ENCODE measurements at places on chromosomes 16 and 17.
A peak's percentile ranks its signal among the peaks of the same experiment; 100 is the strongest.

- H3K27me3 ChIP-seq, result no peaks in the 10 kb centered on the region
- no peak overlapping the region for H3K4me3 ChIP-seq
- DNase-seq, result no peak
- H3K4me1 ChIP-seq, result peaks cover 18% of the 10 kb centered on the region
- no peak overlapping the region for H3K27ac ChIP-seq
Observed at GRCh38 chr16:88758227-88758943, 26.6 kb downstream of the PIEZO1 start.

GRCh38 chr16:28964072-28964471 lies 10.5 kb upstream of the SPNS1 start:
- peak overlapping the region; percentile 68 for H3K27ac ChIP-seq
- no peaks in the 10 kb centered on the region for H3K27me3 ChIP-seq
- H3K4me3 ChIP-seq, result no peak overlapping the region
- peaks cover 9% of the 10 kb centered on the region for H3K4me1 ChIP-seq

GRCh38 chr16:4017807-4018206 lies 98.4 kb downstream of the ADCY9 start:
- H3K27me3 ChIP-seq, result no peaks in the 10 kb centered on the region
- DNase-seq, result no peak
- H3K27ac ChIP-seq, result no peak overlapping the region
- peaks cover 45% of the 10 kb centered on the region for H3K4me1 ChIP-seq
- H3K4me3 ChIP-seq, result no peak overlapping the region

DNA sequence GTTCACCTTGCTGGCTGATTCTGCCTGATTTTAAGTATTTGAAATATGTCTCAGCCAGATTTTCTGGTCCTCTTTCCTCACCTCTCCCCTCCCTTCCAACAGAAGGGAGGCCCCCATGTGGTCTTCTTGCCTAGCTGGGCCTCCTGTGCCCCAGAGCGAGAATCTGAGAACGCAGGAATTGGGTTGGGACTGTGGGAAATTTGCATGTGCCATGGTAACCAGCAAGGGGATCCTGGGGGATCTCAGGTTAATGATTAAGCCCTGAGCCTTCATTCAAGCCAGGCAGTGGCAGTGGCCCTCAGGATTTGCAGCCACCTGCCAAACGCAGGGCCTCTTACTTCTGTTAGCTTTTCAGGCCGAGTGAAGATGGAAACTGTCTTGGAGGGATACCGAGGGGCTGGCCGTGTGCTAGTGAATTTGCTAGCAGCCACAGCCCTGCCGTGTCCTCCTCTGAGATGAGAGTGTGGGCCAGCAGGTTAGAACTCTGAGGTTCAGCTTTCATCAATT lies 40.2 kb downstream of the KSR1 start:
- H3K27ac ChIP-seq, result no peak overlapping the region
- H3K36me3 ChIP-seq, result peaks cover 9% of the 10 kb centered on the region
- no peak for DNase-seq
- no peak overlapping the region for H3K4me3 ChIP-seq
- no peaks in the 10 kb centered on the region for H3K27me3 ChIP-seq

- H3K4me3 ChIP-seq, result no peak overlapping the region
- H3K4me1 ChIP-seq, result no peaks in the 10 kb centered on the region
- no peaks in the 10 kb centered on the region for H3K27me3 ChIP-seq
- H3K27ac ChIP-seq, result no peak overlapping the region
Observed at GRCh38 chr16:56478281-56479049, 27.1 kb downstream of the OGFOD1 start.
